OCI-M1 (cell line): ENCODE measurements at places on chromosomes 3 and 15.

GRCh38 chr3:44721231-44722102 lies 8.0 kb upstream of the ZNF501 start:
- DNase-seq = peak; percentile 18

DNA sequence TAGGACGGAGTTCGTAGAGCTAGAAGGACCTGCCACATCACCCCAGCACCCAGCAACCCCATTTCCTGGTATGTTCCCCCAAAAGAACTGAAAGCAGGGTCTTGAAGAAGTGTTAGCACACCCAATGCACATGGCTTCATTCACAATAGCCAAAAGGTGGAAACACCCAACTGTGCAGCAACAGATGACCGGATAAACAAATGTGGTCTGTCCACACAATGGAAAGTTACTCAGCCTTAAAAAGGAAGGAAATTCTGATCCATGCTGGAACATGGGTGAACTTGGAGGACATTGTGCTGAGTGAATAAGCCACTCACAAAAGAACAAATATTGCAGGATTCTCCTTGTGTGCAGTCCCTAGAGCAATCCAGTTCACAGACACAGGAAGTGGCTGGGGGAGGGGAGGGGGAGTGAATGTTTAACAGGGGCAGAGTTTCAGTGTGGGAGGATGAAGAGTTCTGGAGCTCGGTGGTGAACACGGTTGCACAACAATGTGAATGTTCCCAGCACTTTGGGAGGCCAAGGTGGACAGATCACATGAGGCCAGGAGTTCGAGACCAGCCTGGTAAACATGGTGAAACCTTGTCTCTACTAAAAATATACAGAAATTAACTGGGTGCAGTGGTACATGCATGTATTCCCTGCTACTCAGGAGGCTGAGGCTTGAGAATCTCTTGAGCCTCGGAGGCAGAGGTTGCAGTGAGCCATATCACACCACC lies 157.5 kb downstream of the NUP210 start:
- DNase-seq = no peak

DNA sequence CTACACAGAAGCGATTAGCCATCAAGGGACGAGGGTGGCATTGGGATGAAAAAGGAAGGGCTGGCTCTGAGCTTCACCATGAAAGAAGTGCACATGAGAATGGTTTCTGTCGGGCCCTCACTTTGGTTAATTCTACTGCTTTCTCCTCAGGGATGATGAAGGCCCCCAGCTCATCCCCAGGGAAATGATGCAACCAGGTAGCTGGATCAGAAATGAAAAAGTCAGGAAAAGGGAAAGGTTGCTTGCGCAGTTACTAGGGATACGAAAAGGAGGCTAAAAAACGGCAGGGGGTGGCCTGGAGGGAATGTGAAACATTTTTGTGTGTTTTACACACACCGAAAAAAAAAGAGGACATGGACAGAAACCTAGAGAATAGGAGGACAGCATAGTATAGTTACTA lies 1.4 kb upstream of the SLC27A2 start:
- DNase-seq = no peak

DNA sequence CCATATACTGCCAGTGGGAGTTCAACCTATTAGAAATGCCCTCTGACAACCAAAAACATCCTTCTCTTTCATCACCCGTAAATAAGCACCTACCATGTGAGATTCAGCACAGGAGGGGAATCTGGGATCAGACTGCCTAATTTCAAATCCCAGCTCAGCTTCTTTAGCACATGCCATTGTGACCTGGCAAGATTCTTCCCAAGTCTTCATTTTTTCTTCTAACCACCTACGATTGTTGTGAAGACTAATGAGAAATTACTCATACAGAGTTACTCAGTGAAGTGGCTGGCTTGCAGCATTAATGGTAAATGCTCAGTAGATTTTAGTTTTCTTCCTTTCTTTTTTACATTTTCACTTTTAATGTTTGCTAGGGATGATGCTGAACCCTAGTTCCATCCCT lies 176.7 kb downstream of the PDZRN3 start:
- no peak for DNase-seq

- DNase-seq = no peak
These were observed 470.5 kb downstream of the EPHA3 start for GRCh38 chr3:89577637-89578530.

GRCh38 chr3:78351334-78351733 lies 1311.4 kb downstream of the ROBO2 start:
- no peak for DNase-seq

DNA sequence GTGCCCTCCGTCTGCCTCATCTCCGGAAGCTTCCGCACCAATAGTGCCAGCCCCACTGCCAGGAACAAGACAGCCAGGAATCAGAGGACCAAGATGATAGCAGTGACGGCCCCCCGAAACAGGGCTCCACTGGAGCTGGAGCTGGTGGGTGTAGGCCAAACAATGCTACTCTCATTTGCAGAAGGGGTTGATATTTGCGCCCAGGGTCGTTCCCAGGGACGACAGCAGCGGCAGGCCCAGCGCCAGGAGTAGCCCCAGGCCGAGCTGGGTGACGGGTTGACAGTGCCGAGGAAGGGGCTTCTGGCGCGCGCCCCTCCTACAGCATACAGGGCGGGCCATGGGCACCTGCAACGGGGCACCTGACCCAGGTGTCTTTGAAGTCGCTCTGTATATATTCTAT lies 301.4 kb downstream of the CNTN6 start:
- DNase-seq = no peak

DNA sequence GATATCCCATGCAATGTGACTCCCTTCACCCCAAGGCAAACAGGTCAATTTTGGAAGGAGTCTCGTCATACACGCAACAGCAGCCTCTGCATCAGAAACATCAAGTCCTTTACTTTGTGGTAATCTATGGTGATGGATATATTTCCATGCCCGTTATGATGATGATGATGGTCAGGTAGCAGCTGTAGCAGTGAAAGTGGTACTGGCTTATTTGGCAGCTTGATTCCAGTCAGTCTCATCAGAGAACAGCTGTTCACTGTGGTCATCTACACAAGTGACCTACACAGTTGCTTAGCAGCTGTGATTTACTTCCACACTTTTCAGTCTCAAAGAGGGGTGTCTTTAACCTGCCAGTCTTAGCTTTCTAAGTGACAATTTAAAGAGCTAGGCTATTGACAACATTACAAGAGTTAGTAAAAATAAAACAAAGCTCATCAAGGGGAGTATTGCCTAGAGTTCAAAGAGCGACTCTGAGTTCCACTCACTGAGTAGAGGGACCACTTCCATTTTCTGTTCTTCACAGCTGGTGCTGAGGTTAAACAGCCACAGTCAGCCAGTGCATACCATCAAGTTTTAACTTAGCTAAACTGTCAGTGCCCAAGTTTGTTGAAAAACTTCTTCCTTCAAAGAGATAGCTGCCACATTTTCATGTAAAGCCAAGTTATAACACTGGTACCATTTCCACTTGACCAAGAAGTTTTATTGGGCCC lies 587.4 kb upstream of the KCNMB2 start:
- no peak for DNase-seq
